SK-N-DZ (cell line): ENCODE measurements at places on chromosomes 5 and 9.

GRCh38 chr9:137017791-137018497 lies 10.1 kb downstream of the ABCA2 start:
- no peak for DNase-seq

DNA sequence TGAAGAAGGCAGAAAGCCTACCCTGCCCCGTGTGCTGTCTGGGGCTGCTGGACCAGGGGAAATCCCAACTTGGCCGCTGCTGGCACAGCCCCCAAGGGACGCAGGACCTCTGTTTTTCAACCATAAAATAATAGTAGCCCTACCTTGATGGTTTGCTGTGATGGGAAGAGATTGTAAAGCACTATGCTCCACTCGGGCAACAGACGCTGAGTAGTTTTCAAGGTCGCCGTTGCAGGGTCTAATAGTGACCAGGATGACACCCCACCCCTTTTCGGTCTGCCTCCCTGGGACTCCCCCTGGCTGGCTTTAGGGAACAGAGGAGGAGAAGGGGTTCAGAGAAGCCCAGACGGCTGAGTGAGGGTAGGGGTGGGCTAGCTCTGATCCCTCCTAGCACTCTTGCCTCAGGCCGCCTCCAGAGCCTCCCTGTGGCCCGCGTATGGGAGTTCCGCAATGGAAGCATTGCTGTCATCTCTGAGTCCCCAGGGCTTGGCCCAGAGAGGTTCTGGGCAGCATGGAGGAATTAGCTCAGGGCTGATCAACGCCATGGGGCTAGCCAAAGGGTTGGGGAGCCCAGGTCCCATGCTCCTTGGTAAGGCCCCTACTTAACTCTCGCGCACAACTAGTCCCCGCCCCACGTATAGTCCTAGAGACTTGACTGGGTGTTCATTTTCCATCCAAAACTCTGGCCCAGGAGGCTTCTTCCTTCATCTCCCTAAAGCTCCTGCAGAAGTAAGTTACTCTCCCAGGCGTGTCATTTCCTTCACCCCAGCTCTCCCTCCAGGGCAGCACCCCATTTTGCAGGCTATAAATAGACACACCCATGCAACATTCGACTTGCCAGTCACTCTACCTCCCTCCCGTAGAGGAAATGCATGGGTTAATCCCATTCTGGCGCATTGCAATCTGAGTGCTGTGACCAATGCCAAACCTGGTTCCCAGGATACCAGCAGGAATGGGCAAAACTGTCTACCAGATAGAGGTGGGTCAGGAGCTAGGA lies 1.1 kb upstream of the IRF1 start:
- no peak for DNase-seq

- DNase-seq, result no peak
Measured at GRCh38 chr5:135066781-135067180, 32.8 kb upstream of the PITX1 start.

DNA sequence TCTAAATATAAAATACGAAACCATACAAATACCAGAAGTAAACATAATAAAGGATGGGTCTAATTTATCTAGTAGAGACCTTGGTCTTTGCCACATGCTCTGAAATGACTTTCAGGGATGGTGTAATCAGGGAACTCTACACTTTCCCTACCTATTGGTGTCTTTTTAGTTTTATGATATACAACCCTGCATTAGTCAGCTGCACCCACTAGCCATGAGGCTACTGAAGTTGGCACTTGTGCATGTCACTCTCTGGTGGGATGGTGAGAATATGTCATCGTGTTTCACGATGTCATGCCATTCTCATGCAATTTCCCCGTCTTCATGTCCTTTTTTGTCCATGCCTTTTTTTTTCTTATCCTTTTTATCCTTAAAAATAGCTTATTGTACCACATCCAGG lies 234.9 kb upstream of the ACTBL2 start:
- no peak for DNase-seq

DNA sequence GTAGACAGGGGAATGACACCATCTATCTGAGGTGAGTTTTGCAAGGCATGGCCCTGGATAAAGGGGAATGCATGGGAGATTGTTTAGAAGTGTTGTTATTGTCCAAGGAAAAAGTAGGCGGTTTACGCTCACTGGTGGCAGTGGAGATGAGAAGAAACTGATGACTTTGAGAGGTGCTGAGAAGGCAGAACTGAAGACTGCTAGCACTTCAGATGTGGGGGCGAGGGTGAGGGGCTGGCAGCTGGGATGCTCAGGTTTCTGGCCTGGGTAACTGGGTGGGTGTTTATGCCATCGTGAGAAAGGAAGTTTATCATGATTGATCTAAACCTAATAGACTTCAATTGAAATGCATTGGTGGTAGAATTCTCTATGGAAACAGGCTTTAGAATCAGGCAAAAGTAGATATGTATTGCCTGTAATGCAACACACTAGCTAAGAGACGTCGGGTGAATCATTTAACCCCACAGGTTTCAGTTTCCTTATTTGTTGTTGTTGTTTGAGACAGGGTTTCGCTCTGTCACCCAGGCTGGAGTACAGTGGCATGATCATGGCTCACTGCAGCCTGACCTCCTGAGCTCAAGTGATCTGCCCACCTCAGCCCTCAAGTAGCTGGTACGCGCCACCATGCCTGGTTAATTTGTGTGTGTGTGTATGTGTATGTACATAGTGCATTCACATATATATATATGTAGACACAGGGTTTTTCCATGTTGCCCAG lies 123.5 kb downstream of the SLC24A2 start:
- DNase-seq, result no peak

- no peak for DNase-seq
Measured at GRCh38 chr5:79225026-79225425, 10.9 kb upstream of the JMY start.

DNA sequence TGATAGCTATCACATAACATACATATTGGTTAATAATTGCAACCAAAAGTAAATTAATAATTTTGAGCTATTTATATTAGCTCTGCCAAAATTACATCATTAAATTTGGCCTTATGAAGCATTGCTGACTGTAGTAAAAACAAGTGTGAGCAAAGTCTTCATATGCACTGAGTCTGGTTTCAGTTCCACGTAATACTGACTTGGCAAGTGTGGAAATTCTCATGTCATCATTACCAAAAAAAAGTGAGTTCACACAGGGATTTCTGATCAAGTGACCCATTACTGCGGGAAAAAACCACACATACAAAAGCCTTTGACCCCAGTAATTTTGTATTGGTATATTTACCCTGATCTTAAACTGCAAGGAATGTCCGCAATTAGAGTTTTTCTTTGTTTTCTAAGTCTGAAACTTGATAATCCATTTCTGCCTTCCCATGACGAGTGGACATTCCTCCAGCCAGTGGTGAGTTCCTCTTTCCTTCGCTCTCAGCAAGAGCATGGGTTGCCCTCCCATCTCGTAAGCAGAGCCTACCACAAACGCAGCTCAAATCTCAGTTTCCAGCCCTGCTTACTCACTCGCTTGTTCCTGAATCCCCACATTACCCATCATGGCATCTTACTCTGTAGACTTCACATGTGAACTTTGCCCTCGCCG lies 220.2 kb upstream of the DMRT1 start:
- no peak for DNase-seq
